ENCODE measurements at places on chromosomes 16 and 17. TPM values are rescaled to one million over a fixed set of nuclear protein-coding genes. Genes with fewer than 3 reads are reported as not detected.

DNA sequence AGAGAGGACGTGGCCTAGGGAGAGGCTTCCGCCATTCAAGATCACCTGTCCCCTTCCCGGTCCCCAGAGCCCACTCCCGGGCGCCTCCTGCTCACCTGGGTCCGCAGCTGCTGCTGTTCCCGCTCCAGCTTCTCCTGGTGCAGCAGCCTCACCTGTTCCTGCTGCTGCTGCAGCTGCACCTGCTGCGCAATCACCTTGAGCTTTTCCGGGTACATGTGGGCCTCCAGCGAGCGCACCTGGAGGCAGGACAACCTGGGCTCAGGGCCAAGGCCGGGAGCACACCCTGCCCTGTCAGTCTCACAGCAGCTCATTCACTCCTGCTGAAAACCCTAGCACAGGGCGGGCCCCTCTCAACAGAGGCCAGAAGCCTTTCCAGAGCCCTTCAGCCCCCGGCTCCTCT lies 12.5 kb downstream of the TFAP4 start:
- DNase-seq, result no peak

DNA sequence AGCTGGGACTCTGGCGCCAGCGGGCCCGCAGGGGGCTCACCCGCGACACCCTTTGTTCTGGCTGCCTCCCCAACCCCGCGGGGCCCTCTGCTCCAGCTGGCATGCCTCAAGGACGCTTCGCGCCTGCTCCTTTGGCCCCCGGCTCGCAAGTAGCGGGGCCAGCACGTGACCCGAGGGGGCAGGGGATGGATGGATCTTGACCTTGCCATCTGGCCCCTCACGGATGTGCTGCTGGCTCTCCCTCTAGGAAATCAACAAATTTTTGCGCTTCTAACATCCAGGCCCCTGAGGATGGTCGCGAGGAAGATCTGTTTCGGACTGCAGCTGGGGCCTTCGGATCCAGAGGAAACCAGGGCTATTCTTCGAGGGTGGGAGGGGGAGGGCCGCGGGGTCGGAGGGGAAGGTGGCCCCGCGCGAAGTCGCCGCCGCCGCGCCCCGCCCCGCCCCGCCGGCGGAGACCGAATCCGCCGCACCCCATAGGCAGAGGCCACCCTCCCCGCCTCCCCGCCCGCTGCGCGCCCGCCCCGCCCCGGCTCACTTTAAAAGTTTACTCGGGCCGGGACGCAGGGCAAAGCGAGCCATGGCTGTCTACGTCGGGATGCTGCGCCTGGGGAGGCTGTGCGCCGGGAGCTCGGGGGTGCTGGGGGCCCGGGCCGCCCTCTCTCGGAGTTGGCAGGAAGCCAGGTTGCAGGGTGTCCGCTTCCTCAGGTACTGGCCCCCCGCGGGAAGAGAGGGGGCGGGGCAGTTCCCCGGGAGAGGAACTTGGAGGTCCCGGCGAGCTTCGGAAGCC lies at the start of gene ACSF2:
Gene ACSF2 (plus strand): TSS at position 537 of the 790 bp plus-strand sequence. CDS start 44 bp downstream, at position 581.
- peak; percentile 59 for DNase-seq

DNA sequence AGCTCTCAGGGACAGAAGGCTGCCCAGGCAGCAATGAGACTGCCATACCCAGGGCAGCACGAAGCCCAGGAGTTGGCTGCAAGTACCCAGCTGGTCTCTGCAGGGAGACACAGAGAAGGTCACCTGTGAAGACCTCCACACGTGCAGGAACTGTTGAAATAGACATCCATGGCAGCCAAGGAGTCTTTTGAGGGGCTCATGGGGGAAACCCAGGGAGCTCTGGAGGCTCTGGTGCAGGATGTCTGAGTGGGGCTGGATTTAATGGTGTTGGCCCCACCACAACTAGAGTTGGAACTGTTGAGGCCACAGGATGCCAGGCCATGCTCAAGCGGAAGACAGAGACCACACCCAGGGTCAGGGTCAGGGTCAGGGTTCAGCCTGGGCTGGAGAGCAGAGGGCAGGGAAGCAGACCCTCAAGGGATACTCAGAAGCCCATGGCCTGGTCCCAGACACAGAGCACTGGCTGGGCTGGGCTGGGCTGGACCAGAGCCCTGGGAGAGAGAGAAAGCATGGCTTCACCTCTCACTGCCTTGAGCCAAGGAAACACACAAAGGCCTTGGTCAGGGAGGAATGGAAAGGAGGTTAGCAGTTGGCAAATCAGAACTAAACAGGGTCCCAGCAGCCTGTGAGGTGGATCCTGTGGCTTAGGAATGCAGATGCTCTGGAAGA lies 21.4 kb downstream of the PITPNM3 start:
- no peak for DNase-seq

The KRTAP9-2 gene
- total RNA-seq, result not detected

- no peak for DNase-seq
These were observed 4.7 kb upstream of the ZNHIT3 start for GRCh38 chr17:36481829-36482228.

GRCh38 chr16:24685539-24686432 lies 43.7 kb upstream of the TNRC6A start:
- peak; percentile 69 for DNase-seq

- no peak for DNase-seq
These were observed 632.0 kb upstream of the SOX9 start for GRCh38 chr17:71488851-71489250.

DNA sequence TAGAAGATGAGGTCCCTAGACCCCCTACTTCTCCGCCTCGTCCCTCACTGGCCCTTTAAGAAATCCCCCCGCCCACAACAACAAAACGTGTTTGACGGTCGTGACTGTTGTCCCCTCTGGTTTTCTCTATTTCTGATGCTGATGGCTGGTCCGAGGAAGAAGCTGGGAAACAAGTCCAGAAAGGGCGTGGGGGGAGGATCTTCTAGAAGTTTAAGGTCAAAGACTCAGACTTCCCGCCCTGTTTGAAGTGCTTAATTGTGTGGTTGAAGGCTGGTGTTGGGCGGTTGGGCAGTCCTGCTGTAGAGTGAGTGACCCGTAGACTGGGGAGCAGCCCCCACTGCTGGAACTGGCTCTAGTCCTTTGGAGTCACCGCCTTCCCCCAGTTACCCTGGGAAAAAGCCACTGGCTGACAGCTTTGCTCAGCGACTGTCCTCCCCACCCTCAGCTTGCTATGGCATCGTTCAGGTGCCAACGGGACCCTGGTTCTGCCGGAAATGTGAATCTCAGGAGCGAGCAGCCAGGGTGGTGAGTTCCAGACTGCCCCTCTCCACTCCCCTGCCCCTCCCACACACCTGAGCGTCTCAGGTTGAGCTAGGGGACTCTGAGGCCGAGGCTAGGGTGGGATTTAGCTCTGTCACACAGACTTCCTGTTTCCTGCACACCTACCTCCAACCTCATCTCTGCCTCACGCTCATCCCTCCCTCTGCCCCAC lies 1.6 kb downstream of the MLLT6 start:
- DNase-seq, result no peak

DNA sequence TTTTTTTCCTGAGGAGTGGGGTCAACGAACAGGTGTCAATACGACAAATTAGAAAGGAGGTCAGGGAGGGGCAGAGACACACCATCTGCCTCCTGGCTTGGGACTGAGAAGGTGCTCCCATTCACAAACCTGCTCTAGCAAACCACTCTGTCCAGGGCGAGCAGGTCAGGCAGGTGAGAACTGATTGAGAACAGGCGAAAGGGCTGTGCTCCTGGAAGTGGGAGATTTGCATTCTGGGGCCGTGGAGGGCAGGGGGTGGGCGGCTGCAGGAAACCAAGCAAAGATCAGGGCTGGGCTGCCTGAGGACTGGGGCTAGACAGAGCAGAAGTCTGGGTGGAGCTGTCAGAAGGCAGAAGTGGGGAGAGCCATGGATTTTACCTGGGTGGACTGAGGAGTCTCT lies 98.9 kb upstream of the NLRP1 start:
- no peak for DNase-seq

DNA sequence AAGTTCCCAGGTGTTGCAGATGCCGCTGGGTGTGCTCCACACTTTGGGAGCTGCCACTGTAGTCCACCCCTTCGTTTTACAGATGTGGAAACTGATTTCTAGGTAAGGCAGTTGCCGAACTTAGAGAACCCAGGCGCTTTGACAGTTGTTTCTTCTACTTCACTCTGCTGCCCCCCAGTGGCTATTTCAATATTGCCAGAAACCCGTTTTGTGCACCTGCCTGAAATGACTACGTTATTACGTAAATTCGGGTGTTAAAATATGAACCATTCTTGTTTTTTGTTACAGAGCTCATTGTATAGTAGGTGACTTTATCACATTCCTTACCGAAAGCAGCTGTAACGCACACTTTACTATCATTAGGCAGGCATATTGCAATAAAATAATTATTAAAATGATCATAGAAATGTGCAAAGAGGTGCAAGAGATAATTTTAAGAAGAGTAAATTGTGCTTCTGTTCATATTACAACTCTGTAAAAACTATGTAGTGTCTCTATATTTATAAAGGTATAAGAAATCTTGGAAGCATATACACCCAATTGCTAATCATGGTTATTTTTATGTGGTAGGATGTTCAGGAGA lies 44.9 kb downstream of the OTOA start:
- peak; percentile 46 for DNase-seq

- DNase-seq, result peak; percentile 87
These were observed 179.9 kb downstream of the SEC14L1 start for GRCh38 chr17:77320485-77321256.

GRCh38 chr17:61947367-61948078 lies 19.7 kb upstream of the INTS2 start:
- no peak for DNase-seq

The ASPSCR1 gene
- total RNA-seq, result 43.5 TPM

DNA sequence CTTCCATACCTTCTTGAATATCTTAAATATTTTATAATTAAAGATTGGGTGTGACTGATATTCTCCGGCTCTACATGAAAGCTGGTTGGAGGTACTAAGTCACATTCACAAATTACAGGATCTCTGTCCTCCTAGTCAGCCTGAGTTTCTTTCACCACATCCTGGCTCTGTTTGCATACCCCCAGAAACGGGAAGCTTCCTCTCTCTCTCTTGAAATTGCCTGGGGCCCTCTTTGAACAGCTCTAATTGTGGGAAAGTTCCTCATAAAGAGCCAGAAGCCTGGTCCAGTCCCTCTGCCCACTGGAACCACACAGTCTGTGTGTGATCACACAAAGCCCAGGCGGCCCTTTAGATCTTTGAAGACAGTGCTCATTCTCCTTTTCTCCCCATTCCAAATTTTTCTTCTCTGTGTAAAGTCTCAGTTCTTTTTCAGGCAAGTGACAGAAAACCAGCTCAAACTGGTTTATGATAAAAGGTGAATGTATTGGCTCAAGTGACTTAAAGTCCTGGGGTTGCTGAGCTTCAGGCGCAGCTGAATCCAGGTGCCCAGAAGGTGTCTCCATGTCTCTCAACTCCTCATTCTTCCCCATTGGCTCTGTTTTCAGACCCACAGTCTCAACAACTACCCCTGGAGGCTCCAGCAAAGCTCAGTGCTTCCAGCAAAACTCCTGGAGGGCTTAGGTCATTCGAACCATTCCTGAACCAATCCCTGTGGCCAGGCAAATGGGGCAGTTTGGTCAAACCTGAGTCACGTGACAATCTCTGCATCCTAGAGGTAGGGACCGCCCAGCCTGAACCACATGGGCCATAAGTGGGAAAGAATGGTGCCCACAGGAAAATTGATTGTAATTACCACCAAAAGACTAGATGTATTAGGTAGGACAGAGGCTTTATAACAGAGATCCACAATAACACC lies 8.5 kb upstream of the RAI1 start:
- peak; percentile 56 for DNase-seq

GRCh38 chr17:29559640-29560039 lies 7.2 kb downstream of the ABHD15 start:
- DNase-seq, result no peak

DNA sequence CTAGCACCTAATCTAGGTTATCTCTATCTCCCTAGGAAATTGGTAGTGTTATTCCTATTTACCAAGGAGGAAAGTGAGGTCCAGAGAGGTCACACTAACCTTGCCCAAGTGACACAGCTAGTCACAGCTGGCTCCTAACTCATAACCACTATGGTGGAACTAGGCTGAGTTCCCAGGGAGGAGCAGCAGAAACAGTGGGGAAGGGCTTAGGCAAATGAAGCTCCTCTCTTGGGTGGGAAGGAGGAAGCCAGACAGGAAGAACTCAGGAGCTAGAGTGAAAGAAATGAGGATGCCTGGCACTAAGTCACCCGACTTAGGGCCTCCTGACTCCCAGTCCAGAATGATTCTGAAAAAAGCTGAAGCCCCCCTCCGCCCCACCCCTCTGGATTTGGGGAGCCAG lies 34.5 kb downstream of the PSME3IP1 start:
- no peak for DNase-seq

DNA sequence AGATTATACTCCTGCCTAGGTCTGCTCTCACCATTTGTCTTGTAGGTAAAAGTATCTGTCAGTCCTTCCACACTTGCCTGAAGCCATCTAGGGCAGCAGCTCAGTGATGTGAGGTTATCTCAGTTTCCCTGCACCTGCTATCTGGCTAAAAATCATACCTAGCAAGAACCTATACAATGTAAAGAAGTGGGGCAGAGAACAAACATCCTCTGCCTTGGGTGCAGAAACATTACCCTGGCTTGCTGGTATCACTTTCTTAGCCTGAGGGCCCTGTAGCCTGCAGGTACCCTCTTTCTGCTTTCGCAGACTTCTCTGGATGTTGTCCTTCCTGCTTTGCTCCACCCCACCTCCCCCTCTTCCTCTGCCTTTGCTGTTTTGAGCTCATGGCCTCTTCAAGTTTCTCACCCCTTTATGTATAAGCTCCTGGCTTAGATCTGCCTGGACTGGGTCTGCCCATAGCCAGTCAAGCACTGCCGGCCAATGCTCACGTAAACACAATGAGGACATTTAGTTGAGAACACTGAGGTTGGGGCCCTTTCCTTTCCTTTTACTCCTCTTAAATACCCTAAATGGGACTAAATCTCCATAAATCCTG lies 8.7 kb upstream of the SDK2 start:
- no peak for DNase-seq

- DNase-seq, result peak; percentile 78
These were observed 16.1 kb upstream of the UBTF start for GRCh38 chr17:44235583-44235936.

DNA sequence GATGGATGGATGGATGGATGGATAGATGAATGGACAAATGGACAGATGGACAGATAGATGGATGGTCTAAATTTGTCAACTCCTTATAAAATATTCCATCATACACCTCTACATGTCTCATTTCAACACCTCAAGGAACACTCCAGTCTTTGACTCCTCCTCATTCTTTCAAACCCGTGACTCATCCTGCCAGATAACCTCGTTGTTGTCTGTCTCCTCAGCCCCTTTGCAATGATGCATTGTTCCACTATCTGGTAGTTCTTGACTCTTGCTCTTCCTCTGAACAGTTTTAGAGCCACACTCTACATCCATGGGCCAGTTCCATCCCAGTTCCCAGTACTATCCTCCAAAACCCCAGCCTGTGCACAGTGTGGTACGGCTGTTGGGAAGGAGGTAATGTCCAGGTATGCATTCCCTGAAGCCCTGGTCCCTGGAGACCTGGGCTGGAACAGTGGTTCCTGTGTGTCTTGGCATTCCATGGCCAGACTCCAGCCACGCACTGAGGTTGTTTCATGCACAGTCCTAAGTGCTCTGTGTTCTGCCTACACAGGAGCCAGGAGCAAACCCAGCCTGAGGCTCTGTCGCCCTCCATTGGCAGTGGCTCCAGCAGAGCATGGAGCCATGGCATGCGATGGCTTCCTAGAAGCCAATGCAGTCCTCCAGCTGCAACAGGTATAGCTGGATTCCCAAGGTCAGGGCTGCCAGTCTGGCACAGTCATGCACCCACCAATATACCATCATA lies 105.7 kb downstream of the C17orf67 start:
- no peak for DNase-seq
